ENCODE measurements at places on chromosomes 6 and 20.

DNA sequence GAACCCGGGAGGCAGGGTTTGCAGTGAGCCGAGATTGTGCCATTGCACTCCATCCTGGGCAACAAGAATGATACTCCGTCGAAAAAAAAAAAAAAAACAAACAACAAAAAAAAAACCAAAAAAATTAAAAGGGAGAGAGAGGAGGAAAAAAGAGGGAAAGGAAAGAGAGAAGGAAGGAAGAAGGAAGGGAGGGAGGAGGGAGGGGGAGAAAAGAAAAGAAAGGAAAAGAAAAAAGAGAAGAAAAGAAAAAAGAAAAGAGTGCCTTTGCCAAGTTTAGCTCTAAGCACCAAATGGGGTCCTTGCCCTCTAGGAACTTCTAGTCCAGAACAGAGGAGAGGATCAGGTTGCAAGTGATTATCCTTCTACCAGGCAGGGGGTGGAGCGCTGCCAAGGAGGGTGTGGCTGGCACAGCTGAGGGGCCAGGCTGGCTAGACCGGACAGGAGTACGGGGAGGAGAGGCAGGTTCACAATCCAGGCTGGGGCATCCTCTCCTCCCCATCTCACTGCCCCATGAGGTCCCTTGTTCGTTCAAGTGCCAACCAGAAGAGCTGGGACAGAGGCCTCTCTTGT, 19.1 kb downstream of the GNAS start:
- no peak for DNase-seq

- DNase-seq, result no peak
Observed at GRCh38 chr20:11376998-11377397, 540.7 kb upstream of the BTBD3 start.

DNA sequence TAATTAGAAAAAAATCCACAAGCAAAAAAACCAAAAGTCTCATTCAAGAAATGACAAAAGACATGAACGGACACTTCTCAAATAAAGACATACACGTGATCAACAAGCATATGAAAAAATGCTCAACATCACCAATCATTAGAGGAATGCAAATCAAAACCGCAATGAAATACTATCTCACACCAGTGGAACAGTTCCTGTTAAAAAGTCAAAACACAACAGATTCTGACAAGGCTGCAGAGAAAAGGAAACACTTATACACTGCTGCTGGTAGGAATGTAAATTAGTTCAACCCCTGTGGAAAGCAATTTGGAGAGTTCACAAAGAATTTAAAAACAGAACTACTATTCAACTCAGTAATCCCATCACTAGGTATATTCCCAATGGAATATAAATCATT, 58.0 kb downstream of the IRAK1BP1 start:
- DNase-seq, result no peak

- no peak for DNase-seq
Observed at GRCh38 chr6:26088344-26088743, 1.1 kb downstream of the HFE start.

- DNase-seq, result no peak
Observed at GRCh38 chr6:30360139-30360538, 15.2 kb downstream of the RPP21 start.

GRCh38 chr20:57435498-57436222, 44.5 kb downstream of the RBM38 start:
- DNase-seq, result no peak

DNA sequence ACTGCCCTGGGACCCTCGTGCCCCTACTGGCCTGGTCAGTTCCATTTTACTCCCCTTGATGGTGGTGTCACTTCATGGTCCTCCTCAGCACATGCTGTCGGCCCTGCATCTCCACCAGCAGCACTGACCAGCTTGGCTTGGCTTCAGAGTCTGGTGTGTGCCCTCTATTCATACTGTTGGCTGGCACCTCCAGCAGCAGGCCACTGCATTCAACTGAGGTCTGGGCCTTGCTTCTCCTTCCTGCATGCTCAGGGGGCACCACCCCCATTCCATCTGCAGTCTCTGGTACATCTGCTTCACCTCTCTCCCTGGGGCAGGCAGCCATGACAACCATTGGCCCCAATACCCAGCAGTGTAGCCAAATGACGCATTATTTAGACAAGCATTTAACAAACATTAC, 155.9 kb downstream of the SLC24A3 start:
- DNase-seq, result no peak

DNA sequence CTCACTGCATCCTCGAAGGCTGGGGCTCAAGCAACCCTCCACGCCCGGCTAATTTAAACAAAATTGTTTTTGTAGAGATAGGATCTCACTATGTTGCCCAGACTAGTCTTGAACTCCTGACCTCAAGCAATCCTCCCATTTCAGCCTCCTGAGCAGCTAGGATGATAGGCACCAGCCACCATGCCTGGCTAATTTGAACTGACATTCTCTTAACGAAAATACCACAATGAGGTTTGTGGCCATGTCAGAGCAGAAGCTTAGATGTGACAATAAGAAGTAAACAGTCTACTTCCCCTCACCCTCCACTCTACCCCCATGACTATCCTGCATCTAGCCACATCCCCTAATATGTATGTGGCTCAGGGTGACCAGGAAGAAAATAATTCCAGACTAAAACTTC, 74.8 kb upstream of the PLCB4 start:
- DNase-seq, result no peak

DNA sequence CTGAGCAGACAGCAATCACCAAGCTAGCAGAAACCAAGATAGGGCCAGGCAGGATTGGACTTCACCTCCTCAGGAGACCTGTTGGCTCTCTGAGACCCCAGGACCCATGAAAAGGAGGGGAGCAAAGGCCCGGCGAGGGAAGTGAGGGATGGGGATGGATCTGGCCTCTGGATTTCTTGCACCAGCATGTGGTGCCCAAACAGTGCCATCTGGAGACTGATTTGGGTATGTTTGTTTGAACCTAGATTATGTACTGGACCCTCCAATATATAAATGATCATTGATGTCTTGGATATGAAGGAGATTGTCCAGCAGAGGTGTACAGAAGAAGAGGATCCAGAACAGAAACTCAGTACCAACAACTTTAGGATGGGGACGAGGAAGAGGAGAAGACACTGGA, 83.4 kb upstream of the LY86 start:
- no peak for DNase-seq

- DNase-seq, result no peak
Observed at GRCh38 chr6:157688960-157689599, 134.0 kb upstream of the SNX9 start.

DNA sequence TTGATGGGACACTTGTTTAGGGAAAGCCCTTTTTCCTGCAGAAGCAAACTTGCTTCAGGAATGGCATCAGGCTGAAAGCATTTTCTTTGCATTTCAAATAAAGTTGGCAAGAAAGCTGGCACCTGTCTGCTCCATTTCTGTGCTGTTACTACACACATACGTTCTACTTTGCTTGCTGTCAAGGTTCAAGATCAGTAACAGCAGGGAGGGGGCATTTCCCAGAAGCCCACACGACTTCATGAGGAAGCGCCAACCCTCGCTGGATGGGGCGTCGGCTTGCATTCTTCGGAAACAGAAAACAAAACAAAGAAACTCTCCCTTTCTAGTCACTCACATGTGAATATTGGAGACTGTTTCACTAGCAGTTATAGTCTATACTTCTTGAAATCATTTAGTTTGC, 46.4 kb downstream of the AKAP12 start:
- no peak for DNase-seq

DNA sequence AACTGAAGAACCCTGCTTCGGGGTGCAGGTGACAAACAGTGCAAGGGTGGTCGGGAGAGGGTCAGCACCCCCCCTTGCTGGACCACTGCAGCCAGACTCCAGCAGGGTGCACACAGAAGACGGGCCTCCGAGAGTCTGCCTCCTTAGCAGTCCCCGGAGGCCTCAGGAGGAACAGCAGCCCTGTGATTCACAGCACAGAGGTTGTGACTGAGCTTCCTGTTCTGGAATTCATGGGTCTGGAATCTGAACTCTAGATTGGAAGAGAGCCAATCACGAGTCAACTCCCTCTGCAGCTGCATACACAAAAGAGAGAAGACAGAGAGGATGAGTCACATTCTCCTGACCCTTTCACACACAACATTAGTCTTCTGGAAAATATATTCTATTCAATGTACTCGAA, 249.0 kb upstream of the OPRM1 start:
- no peak for DNase-seq

DNA sequence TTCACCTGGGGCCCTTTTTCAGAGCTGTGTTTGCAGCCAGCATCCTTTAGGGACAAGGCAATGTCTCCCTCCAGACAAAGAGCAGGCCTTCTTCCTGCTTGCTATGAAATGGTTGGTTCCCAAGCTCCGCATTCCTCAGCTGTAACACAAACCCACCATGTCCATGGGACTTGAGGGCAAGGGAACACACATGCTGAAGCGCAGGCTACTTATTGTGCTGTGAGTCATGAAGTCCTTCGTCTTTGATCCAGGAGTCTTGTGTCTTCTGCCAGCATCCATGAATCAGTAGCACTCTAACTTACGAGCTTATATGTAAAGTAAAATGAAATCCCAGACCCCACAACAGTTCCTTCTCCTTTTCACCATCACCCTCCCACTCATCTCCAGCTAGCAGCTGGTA, 59.0 kb downstream of the ANKRD60 start:
- no peak for DNase-seq

DNA sequence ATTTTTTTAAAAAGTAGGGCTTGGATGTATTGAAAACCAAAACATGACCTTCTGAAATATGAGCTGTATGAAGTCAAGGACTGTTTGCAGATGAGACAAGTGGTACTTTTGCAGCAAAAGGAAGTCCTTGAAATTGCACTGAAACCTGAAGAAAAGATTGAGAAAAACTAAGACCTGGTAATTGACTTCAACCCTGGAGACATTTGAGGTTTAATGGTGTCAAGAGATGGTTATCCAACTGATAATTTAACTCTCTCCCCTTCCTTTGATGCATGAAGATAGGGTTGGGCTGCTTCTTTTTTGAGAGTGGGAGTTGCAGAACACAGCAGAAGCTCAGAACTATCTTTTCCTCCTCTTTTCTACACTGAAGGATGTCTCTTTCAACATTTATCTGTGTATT, 180.9 kb upstream of the DTNBP1 start:
- DNase-seq, result no peak

DNA sequence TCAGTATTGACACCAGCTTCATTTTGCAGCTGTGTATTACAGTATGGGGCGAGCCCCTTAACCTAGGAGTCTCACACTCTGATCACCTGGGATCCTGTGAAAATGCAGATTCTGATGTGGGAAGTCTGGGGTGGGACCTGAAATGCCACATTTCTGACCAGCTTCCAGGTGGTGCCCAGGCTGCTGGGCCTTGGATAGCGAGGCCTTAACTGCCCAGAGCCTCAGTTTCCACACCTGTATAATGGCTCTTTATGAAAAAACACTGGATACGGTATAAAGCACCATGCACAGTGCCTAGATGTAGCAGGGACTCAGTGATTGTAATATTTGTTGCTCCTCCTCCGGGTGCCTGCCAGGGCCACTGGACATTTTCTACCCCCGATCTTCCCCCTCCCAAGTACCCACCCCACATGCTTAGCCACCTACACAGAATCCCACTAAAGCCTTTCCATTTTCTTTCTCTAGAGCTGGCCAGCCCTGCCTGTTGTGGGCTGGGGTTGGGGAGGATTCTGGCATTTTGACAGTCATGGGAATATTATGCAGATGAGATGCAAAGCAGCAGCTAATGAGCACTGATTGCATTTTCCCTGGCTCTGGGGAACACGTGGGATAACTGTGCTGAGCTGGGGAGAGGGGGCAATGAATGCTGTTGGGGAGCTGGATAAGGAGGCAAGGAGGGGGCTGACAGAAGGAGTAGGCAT, 44.8 kb downstream of the SPDEF start:
- DNase-seq, result no peak

DNA sequence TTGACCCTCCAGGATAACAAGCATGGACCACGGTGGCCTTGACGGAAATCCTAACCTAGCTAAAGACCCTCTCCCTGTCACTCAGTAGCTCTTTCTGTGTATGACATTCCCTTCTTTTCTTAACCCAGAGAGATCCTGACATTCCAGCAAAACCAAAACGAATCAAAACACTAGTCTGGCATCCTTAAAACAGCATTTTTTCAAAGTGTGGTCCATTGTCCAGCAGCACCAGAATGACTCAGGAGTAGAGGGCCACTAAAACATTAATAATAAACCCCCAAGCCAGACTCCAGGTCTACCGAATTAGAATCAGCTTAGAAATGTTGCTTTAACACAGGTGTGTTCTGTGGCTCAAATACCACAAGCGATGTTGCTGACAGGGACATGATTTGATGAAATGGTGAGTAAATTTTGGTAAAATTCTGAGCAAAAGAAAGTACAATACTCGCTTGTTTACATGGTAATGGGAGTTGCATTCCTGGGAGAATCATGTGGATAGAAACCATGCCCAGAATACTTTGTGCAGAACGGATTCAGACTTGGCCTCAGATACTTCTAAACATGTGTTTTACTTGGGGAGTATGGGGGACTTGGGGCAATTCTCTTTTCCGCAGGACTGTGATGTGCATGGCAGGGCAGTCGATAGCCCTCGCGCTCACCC, 174.2 kb upstream of the KCNG1 start:
- no peak for DNase-seq

DNA sequence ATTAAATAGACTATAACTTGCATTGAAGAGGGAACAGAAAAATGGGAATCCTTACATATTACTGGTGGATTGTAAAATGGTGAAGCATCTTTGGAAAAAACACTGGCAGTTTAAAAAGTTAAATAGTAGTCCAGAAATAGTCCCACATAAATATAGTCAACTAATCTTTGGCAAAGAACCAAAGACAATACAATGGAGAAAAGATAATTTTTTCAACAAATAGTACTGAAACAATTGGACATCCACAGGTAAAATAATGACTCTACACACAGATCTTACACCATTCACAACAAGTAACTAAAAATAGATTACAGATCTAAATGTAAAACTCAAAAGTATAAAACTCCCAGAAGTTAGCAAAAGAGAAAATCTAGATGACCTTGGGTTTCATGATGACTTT, 259.1 kb upstream of the CEP162 start:
- no peak for DNase-seq

GRCh38 chr6:139475646-139476045, 101.2 kb upstream of the CITED2 start:
- DNase-seq, result no peak

DNA sequence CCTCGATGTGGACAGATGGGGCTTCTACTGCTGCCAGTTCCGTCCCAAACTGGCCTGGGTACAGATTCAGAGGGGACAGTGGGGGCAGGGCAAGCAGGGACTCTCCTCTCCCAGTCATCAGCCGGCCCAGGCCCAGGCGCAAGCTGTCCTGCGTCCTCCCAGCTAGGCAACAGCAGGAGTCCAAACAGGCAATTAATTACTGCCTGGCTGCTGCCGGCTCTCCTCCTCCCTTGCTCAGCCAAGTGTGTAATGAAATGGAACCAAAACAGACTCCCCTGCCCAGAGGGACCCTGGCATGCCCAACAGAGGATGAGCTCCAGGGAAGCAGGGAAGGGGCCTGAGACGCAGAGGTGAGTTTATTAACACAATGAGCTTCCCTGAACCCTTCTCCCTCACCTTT, 17.8 kb upstream of the SLC32A1 start:
- DNase-seq, result no peak
